ENCODE measurements at places on chromosomes 5 and 9. TPM values are rescaled to one million over a fixed set of nuclear protein-coding genes. Genes with fewer than 3 reads are reported as not detected.

DNA sequence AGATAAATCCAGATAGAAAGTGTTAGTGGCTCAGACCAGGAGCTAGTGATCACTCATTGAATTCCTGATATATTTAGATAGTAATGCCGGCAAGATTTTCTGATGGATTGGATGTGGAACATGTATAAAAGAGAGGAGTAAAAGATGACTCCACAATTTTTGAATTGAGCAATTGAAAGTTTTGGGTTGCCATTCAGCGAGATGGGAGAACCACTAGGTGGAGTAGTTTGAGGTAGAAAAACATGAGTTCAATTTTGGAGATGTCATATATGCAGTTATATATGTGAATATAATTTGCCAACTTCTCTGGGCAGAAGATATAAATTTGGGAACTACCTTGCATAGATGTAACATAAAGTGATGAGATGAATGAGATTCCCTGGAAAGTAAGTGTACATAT, 502.5 kb upstream of the SEMA6A start:
- DNase-seq, result no peak

- DNase-seq, result peak; percentile 63
Observed at GRCh38 chr5:95731571-95732554, 727 bp downstream of the RHOBTB3 start.

- no peak for DNase-seq
Observed at GRCh38 chr5:32584646-32585045, 711 bp upstream of the SUB1 start.

- DNase-seq, result peak; percentile 35
Observed at GRCh38 chr5:116536316-116537083, 38.1 kb downstream of the SEMA6A start.

GRCh38 chr9:93699650-93700049, 123.3 kb downstream of the PHF2 start:
- DNase-seq, result no peak

GRCh38 chr5:95043234-95043633, 241.7 kb downstream of the MCTP1 start:
- no peak for DNase-seq

DNA sequence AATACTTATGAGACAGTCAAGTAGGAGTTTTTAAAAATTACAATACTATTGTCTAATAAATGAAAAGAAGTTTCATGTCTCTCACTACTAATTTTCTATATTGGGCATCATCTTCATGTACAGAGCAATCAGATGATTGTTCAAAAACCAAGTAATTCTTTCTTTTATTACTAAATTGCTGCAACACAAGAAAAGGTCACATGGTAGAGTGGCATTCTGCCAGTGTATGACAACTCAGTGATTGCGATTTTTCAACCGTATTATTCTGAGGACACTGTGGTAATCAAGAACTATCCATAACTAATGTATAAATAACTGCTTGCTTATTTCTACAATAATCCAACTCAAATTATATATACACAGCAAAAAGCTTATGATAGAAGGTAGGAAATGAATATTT, 96.7 kb upstream of the GRHPR start:
- no peak for DNase-seq

DNA sequence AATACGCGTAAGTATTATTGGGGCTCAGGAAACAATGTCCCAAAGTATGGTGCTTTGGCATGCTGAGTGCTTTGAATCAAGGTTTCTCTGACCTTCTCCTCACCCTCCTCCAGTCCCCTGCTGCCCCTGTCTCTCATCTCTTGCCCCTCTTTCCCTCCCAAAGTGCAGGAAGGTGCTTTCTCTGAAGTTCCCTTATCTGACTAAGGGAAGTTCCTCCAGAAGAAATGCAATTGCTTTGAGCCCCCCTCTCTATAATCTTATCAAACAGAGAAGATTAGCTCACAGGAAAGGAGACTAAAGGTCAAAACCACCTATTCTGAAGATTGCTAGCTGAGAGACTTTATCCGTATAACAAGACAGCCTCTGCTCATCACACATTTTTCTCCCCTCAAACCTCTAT, 288.1 kb downstream of the ARL15 start:
- DNase-seq, result no peak

Gene PITX1
- 117 TPM for total RNA-seq

- no peak for DNase-seq
Observed at GRCh38 chr9:133957328-133957727, 34.8 kb downstream of the VAV2 start.

GRCh38 chr5:73496984-73497457, 1.2 kb upstream of the BTF3 start:
- DNase-seq, result peak; percentile 64

Gene SPAAR
- total RNA-seq, result not detected

- DNase-seq, result no peak
Observed at GRCh38 chr9:135299239-135299590, 180.4 kb upstream of the PPP1R26 start.

DNA sequence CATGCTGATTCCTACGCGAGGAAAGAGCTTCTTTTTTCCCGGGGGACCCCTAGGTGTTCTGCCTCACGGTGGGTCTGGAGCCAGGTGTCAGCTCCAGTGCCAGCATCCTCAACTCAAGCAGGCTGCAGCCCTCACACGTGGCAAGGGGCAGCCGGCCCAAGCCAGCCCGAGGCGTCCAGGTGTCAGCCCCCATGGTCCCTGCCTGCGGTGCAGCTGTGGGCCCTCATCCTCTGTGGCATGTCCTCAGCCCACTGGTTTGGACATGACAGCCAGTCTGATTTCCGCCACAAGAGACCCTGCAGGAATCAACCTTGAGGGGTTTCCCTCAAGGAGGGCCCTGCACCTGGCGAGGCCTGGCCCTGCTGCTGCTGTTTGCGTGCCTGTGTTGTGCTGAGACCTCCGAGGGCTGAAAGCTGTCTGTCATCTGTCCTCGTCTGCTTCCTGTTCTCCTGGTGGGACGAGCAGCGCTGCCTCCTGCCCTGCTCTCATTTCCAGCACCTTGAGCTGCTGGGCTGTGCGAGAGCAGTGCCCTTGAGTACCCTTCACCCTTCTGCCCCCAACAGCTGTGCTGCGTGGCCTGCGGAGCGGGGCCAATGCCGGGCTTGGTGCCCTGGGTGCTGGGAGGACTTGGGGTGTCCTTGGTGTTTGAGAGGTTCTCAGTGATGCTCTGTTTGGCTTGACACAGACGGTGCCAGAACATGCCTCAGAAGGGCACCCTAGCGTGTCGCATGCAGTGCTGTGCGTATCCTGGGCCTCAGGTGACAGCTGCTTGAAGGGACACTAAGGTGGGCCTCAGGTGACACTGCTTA, 137.6 kb downstream of the CACNA1B start:
- DNase-seq, result no peak

DNA sequence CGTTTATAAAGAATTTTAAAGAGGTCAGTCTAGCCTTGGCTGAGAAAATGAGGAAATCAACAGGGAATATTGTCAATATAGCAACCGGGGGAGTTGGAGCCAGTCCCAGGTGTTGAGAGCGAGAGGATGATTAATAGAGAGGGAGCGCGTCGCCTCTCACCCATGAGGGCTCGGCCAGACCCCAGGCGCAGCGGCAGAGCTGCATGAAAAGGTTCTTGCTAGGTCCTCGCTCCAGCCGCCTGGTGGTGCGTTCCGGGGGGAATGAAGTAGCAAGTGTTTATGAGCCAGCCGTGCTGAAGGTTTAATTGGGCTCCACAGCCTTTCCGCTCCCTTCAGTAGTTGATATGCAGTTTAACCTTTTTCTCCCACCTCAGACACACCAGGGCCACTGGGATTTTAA, 167.3 kb upstream of the IRX1 start:
- no peak for DNase-seq

GRCh38 chr9:126390923-126391322, 64.3 kb downstream of the MVB12B start:
- DNase-seq, result no peak

DNA sequence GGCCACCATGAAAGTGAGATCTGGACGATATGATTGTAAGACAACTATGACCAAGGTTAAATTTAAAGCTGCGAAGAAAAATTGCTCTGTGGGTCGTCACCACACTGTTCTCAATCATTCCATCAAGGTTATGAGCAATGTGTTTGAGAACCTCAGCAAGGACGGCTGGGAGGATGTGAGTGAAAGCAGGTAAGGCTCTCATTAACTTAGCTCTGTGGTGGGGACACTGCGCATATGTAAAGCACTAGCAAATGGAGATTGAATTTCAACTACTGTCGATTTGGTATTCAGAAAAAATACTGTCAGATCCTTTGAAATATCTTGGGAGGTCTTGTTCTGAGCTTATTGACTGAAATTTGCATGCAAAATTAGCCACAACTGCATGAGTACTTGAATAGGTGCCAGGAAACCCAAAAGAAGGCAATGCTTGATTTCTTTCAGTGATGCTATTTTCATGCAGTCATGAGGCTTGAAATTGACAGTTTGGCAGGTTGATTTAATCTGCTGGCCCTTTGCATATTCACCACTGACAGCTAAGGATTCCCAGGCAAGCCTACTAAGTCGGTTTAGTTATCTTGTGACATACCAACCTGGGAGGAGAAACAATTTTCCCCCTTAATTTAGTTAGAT, 183.9 kb upstream of the SH3GL2 start:
- no peak for DNase-seq

Measured in Caco-2 (cell line).